ENCODE measurements at places on chromosomes 7 and 10.
A peak's percentile ranks its signal among the peaks of the same experiment; 100 is the strongest.

DNA sequence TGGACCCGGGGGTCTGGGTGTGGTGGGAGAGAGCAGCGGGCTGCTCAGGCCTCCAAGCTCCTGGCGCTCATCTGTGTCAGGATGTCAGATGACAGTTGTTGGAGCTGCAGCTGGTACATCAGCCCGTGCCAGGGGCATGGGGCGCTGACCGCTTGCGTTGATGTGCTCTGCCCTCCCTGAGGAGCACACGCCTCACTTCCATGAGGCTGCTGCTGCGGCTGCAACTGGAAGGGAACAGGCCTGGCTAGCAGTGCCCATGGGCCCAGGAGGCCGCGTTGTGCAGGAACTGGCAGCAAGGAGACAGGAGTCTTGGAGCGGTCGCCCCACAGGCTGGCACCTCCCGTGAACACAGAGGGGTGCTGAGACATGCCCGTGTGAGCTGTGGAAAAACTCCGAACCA lies 361.3 kb upstream of the MKI67 start:
- no peak for DNase-seq

DNA sequence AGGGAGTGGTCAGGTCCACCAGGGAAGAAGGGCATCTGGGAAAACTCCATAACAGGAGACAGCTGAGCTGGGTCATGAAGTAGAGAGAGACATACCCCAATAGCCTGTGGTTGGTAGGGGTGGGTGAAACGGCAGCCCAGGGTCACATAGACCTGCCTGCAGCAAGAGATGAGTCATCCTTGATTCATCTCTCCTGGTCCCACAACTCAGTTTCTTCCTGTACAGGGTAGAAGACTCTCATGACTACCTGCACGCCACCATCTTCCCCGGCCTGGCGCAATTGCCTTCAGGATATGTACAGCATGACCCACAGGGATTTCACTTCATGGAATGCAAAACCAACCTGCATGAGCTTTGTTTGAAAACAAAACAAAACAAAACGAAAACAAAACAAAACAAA lies 45.1 kb upstream of the ADAM12 start:
- no peak for DNase-seq

GRCh38 chr7:36306722-36307121 lies 82.9 kb upstream of the ANLN start:
- DNase-seq = no peak

DNA sequence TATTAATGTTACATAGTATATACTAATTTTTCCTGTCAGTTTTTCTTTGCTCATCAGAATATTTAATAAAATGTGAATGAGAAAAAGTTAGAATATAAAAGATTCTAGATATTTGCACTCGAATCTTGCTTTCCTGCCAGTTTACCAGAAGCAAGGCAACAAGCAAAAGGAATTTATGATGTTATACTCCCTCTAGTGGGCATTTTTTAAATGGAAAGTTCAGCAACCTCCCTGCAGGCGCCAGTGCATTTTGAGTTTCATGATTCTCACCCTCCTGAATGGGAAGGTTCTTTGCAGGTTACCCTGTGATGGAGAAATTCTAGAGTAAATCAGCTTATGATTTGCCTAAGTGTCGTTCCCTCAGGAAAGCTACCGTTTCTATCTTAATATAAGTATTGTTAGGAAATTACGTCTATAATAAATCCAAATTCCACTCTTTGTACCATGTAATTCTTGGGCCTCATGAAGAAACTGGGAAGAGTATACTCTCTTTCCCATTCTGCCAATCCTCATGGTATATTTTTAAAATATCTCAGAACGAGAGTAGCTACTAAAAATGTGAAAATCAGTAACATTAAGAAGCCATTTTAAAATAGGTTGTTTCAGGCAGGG lies 350.0 kb downstream of the CRPPA start:
- peak; percentile 60 for DNase-seq

- no peak for DNase-seq
These were observed 58.1 kb upstream of the CTTNBP2 start for GRCh38 chr7:117931314-117931713.

GRCh38 chr10:71176661-71177060 lies 35.7 kb upstream of the UNC5B start:
- DNase-seq = no peak

DNA sequence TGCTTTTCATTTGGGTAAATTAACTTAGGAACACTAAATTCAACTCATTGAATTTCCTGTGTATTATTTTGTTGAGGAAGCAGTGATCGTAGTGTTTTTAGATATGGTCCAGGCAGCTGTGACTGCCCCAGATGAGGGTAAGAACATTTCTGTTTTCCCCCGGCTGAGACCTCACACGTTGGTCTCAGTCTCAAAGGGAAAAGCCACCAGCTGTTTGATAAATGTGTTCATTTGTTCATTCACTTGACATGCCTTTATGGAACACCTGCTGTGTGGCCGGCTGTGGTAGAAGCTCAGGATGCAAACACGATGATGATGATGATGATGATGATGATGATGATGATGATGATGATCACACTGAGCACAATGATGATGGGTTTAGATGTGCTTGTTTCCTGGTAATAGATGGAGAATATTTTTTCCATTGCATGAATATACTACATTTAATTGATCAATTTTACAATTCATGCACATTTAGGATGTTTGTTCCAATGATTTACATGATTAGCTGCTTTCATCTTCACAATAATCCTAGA lies 125.6 kb upstream of the ZNF32 start:
- no peak for DNase-seq

DNA sequence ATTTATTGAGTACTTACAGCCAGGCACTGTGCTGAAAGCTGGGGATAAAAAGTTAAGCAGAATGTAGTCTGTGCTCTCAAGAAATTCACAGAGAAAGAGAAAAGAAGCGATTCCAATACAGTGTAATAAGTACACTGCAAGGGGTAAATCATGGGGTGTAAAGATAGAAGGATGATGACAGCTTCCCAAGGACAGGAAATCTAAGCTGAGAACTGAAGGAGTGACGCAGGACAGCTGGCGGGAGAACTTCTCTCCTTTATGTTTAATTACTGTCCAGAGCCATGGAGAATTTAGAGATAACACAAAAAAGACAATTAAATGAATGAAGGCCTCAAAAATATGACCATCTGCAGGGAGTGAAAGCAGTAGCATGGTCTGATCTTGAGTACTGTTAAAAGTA lies 34.8 kb downstream of the C7orf33 start:
- no peak for DNase-seq

- no peak for DNase-seq
These were observed 18.2 kb downstream of the COL13A1 start for GRCh38 chr10:69819716-69820506.

DNA sequence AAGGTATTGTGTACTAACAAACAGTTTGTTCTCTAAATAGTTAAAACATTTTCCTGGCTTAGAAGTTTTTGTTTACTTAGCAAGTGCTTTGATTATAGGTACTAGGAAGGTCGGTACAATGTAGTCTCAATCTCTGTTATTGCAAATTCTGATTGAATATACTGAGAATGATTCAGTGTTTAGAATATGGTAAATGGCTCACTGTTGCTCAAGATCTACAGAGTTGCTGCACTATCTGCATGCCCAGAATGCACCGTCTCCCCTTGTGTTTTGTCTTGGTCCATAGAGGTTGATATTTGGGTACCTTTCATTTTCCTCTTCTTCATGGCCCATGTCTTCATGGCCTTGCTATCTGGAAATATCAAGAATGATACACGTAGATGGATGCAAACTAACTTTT lies 99.6 kb downstream of the KLF6 start:
- no peak for DNase-seq

DNA sequence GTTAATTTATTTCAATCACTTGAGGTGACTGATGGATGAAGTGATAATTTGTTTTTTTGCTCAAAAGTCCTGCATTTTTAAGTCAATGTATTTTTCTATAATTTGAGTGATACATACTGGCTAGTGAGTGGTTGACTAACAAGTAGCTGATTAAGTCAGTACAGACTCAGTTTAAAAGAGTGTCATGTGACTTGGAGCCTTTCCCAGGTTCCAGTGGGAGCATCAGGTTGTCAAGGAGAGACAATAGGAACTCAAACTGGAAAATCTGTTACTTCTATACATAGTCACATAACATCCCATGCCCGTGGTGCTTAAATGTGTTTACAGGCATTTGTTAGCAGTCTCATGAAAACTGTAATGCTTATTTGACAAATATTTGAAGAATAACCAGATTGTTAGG lies 154.7 kb downstream of the ANK3 start:
- DNase-seq = peak; percentile 33

DNA sequence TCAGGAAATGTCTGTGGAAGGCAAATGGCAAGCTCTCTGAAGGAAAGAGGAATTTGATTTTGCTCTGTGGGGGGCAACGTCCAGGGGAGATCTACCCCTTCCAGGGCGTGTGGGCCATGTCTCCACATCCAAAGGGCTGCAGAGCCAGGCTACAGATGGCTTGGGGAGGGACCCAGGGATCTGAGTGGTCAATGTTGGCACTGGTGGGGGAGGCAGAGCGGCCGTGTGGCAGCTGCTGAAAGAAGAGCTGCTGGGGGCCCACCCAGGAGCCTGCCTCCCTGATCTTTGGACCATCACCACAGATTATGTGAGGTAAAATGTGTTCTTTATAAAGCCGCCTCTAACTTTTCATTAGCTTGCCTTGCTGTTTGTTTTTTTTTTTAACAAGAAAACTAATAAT lies 144.1 kb downstream of the HERPUD2 start:
- DNase-seq = no peak

GRCh38 chr10:100567249-100567648 lies 31.5 kb downstream of the HIF1AN start:
- DNase-seq = no peak

DNA sequence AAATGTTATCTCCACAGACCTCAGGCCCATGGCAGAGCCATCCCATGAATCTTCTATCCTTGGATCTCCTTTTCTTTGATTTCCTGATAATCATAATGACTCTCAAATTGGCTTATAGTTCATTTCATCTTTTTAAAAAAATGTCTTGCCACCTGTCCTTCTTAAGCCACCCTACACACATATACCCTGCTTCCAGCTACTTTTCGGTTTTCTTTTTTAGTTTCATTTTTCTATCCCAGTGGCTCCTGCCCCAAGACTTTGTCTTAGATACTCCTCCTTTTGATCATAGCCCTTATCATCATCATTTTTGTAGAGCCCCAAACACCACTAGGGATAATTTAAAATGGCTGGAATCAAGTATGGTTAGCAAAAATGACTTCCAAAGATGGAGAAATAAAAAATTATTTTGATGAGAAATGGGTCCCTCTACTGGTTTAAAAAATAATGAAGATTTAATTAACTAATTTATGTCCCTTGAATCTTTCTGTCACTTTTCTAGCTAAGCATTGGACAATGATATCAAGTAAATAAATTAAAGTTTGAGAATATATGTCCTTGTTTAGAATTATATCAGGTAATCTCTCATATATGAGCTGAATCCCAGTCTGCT lies 277.3 kb upstream of the SEMA3D start:
- no peak for DNase-seq

GRCh38 chr7:111407258-111407657 lies 155.0 kb downstream of the IMMP2L start:
- no peak for DNase-seq

GRCh38 chr7:132532281-132532680 lies 44.0 kb downstream of the PLXNA4 start:
- DNase-seq = no peak

DNA sequence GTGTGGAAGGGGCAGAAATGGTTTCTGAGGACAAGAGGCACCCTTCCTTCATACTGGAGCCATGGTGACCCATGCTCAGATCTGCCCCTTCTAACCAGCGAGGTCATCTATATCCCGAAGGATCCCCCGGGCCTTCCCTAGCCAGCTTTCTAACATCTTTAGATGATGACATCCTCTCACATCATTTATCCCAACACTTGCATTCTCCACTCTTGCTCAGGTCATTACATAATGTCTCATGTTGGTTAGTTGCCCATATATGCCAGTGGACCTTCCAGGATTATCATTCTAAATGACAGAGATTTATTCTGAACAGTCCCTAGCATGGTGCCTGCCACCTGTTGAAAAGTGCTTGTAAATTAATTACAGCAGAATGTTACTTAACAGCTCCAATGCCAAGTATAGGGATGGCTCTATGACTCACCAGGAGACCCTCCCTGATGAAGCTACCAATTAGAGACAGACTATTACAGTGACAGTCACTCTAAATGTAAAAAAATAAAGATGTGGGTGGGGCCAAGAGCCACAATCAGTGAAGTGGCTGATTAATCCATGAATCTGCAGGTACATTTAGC lies 22.6 kb upstream of the ABLIM1 start:
- DNase-seq = no peak

DNA sequence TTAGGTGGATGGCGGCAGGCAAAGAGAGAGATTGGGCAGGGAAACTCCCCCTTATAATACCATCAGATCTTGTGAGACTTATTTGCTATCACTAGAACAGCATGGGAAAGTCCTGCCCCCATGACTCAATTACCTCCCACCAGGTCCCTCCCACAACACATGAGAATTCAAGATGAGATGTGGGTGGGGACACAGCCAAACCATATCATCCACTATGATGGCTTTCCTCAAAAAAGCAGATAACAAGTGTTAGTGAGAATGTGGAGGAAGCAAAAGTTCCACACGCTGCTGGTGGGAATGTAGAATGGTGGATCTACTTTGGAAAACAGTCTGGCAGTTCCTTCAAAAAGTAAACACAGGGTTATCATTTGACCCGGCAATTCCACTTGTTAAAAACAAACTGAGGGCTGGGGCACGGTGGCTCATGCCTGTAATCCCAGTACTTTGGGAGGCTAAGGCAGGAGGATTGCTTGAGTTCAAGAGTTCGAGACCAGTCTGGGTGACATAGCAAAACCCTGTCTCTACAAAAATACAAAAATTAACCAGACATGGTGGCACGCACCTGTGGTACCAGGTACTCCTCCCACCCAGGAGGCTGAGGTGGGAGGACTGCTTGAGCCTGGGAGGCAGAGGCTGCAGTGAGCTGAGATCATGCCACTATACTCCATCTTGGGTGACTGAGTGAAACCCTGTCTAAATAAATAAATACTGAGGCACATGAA lies 161.4 kb upstream of the EEPD1 start:
- DNase-seq = no peak

GRCh38 chr7:2474813-2475677 lies 1.2 kb downstream of the GRIFIN start:
- DNase-seq = no peak

- DNase-seq = no peak
These were observed 74.2 kb downstream of the MALSU1 start for GRCh38 chr7:23373151-23374004.

- no peak for DNase-seq
These were observed 113.0 kb downstream of the SGMS1 start for GRCh38 chr10:50510517-50511473.

- DNase-seq = no peak
These were observed 77.2 kb downstream of the CFAP46 start for GRCh38 chr10:132865171-132865631.

- no peak for DNase-seq
These were observed 92.7 kb downstream of the PIP4K2A start for GRCh38 chr10:22621726-22622125.

DNA sequence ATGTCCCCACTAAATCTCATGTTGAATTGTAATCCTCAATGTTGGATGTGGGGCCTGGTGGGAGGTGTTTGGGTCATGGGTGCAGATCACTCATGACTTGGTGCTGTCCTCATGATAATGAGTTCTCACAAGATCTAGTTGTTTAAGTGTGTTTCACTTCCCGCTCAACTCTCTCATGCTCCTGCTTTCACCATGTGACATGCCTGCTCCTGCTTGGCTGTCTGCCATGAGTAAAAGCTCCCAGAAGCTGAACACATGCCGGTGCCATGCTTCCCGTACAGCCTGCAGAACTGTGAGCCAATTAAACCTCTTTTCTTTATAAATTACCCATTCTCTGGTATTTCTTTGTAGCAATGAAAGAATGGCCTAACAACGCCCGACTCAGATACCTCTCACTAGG lies 6.2 kb upstream of the PSTK start:
- no peak for DNase-seq

- no peak for DNase-seq
These were observed 33.1 kb upstream of the DOCK1 start for GRCh38 chr10:126872135-126872534.
